ENCODE measurements at places on chromosomes 5 and 9.

DNA sequence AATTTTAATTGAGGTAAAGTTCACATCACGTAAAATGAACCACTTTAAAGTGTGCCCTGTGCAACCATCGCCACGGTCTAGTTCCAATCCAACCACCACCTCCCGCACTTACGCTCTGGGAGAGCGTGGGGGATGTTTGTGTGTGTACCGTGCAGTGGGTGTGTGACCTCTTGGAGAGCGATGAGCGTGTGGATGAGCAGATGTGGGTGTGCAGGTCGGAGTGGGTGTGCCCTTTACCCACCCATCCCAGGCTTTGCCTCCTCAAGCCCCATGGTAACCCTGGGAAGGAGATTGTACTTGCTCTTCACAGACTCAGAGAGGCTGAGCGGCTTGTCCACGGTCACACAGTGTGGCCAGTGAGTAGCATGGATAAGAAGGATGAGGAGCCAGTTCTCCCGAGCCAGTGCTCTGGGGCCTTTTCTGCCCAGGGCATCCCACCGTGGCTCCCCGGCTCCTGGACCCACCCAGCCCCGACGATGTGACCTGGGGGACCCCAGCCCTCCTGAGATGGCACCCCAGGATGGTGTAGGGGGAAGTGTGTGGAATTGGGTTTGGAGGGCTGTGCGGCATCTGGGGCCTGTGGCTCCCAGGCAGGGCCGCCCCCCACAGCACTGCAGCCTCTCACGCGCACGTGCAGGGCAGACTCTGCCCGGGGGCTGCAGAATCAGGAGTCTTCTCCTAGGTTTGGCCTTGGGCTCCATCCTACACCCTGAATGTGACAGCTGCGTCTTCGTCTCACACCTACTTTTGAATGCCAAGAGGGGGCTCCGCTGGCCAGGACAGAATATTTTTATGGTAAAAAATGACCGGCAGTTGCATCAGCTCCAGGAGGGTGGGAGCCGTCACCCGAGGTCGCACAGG lies 13.6 kb downstream of the LHX3 start:
- DNase-seq = no peak

GRCh38 chr9:97525451-97525850 lies 24.0 kb downstream of the TMOD1 start:
- no peak for DNase-seq

- DNase-seq = no peak
These were observed 11.5 kb upstream of the CARD9 start for GRCh38 chr9:136385015-136385414.

GRCh38 chr5:28523416-28523815 lies 1485.0 kb upstream of the CDH9 start:
- no peak for DNase-seq

Data from T-cell (primary cell).